Fibroblast of mammary gland (primary cell): ENCODE measurements at places on chromosomes 11 and 22.

GRCh38 chr22:47049078-47049624 is 286.7 kb downstream of the TBC1D22A start:
- no peak for DNase-seq

DNA sequence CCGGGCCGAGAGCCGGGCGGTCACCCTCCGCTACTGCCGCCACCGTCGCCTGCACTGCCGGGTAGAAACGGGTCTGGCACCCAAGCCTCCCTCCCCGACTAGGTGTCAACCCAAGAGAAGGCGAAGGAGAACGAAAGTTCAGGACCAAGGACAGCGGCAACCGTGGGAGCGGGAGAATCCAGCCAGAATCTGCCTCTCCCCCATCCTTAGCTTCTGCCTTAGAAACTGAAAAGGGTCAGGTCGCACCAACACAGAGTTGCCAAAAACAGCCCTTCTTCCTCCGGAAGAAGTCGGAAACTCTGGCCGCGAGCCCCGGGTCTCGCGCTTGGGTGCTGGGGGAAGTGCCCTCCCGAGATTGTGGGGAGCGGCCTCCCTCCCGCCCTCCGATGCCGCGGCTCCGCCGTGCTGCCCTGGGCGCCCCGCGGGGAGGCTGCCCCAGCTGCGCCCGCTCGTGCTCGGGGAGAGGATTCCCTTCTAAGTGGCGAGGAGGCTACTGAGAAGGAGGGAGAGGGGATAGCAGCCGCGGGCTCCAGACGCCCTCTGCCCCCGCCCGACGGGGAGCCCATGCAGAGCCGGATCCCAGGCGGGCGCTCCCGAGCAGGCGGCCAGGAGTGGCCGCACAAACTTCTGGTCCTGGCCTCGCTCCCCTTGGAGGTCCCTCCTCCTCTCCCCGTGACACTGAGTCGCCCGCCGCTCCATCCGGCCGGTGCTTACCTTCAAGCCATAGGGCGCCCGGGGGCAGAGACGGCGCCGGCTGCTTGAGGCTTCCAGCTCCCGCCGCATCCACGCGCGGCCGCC is 637 bp downstream of the DRD2 start:
- peak; percentile 68 for DNase-seq

DNA sequence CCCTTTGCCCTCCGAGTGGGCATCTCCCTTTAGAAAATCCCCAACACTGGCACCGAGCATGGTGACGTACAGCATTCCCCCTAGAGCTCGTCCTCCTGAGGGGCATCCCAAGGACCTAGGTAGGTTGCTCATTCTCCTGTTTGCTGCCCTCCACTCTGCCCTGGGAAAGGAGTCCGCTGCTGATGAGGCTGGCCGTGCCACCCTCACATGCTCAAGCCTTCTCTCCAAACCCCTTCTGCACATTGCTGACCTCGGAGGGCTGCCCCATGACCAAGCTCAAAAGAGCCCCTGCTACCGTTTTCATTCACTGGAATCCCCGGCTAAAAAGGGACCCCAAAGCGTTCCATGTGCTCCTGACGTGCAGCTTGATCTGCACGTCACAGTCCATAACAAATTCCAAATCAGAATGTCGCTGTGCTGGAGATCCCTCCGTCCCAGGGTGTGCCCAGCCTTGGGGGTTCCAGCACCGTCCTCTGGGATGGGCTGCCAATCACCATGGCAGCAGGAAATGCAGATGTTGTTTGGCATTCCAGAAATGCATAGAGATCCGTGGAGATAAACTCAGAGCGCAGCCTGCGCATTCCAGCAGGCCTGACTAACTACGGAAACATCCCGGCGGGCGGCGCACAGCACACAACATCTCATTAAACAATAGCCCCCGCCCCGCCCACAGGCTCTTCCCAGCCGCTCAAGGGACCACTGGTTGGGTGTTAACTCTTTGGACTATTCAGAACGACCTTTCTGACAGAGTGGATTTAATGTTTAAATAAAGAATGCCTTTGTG is 26.3 kb upstream of the GNB1L start:
- peak; percentile 81 for DNase-seq

- no peak for DNase-seq
These were observed 450 bp downstream of the MAP4K2 start for GRCh38 chr11:64802370-64803157.

DNA sequence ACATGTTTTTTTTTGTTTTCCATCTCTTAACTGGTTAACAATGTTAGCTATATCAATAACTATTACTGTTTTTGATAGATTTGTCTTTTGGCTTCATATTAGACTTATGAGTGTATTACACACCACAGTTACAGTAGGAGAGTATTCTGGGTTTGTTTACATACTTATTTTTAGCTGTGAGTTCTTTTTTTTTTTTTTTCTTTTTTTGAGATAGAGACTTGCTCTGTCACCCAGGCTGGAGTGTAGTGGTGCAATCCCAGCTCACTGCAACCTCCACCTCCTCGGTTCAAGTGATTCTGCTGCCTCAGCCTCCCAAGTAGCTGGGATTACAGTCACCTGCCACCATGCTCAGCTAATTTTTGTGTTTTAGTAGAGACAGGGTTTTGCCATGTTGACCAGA is 28.0 kb downstream of the CNTF start:
- no peak for DNase-seq

DNA sequence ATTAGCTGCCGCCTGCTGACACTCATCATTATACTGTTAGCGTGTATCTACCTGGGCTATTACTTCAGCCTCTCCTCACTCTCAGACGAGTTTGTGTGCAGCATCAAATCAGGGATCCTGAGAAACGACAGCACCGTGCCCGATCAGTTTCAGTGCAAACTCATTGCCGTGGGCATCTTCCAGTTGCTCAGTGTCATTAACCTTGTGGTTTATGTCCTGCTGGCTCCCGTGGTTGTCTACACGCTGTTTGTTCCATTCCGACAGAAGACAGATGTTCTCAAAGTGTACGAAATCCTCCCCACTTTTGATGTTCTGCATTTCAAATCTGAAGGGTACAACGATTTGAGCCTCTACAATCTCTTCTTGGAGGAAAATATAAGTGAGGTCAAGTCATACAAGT is 51.1 kb downstream of the PANX1 start:
- DNase-seq, result no peak

DNA sequence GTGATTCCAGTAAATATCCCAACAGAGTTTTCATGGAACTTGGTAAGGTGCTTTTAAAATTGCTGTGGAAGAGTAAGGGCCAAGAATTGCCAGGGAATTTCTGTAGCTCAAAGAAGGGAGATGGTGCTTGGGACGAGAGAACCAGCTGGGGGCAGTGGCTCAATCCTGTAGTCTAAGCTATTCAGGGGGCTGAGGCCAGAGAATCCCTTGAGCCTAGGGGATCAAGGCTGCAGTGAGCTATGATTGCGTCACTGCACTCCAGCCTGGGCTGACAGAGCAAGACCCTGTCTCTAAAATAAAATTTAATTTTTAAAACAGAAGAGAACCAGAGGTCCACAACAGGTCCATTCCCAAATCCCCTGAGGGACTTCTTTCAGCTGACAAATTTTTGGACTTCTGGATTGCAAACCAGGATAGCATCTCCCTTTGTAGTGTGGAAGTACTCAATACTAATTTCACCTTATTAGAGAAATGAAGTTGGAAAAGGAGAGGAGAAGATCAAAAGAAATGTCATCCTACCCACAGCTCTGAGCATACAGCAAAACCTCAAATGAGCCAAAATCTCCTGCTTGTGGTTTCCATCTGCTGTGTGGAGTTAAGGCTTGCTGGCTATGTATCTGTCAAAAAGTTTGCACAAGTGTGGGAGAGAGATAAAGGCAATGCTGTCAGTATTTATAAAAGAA is 59.2 kb upstream of the CLPB start:
- no peak for DNase-seq

DNA sequence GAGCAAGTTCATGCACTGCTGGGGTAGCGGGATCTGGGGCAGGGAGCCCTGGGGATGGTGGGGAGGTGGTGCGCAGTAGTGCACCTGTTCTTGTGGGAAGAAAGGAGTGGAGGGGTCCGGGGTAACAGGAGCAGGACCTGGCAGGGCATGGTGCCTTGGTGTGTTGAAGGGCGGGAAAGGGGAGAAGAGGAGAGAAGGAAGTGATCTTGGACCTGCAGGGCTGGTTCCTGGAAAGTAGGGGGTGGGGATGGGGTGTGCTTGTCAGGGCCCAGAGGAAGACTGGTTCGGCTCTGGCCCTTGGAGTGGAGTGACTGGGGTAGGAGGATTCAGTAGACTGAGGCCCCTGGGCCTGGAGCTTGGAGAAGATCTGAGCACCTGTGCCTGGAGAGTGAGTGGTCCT is 10.9 kb upstream of the CAPN5 start:
- no peak for DNase-seq

DNA sequence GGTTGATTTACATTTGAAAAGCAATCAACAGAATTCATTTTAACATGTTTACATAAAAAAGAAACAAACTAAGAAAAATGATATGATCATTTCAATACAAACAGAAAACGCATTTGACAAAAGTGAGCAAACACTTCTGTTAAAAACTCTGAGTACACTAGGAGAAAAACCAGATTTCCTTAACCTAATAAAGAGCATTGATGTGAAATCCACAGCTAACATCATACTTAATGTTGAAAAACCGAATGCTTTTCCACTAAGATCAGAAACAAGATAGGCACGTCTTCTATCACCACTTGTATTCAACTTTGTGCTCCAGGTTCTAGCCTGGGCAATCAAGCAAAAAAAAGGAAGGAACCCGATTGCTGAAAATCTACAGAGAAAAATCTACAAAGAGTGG is 227.6 kb downstream of the SBF2 start:
- no peak for DNase-seq

DNA sequence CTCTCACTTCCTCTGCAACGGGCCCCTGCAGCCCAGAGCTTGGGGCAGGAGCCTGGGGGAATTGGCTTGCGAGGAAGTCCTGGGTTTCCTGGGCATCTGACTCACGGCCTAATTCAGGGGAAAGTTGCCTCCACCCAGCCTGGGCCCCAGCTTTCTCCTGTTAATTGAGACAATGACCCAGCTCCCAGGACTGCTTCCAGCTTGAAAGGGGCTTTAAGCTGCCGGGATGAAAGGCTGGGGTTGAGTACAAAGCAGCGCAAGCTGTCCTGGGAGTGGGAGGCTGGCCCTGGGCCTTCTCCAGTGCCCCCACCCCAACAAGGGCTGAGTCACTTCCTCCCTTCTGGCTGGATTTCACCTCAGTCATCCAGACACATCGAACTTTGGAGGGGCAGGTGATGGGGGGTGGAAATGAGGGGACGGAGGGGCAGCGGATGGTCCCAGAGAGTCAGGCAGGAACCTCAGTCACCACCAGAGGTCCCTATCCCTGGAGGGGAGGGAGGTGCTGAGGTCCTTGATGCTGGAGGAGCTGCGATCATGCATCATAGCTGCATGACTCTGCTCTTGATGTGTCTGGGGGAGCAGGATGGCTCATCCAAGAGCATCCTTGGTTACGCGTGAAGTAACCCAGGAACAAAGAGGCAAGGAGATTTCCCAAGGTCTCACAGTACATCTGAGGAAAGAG is 30.1 kb upstream of the OAF start:
- peak; percentile 96 for DNase-seq

- DNase-seq, result no peak
These were observed 20.6 kb downstream of the MRGPRG start for GRCh38 chr11:3197878-3198528.

DNA sequence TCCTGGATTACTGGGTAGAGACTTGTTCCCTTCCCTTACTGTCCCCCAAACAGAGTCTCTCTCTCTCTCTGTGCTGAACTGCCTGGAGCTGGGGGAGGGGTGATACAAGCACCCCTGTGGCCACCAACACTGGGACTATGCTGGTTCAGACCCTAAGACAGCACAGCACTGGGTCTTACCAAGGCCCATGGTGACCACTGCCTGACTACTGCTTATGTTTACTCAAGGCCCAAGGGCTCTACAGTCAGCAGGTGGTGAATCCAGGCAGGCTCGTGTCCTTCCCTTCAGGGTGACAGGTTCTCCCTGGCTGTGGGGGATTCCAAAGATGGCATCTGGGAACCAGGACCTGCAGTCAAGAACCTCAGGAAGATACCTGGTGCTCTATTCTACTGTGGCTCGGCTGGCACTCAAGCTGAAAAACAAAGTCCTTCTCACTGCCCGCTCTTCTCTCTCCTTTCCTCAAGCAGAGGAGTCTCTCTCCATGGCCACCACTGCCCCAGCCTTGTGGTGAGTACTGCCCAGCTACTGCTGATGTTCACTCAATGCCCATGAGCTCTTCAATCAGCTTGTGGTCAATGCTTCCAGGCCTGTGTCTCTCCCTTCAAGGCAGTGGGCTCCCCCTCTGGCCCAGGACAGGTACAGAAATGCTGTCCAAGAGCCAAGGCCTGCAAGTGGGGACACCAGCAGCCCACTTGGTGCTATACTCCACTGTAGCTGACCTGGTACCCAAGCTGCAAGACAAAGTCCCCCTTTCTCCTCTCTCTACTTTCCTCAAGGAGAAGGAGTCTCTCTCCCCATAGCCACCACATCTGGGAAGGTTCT is 41.8 kb upstream of the SHANK2 start:
- no peak for DNase-seq

GRCh38 chr11:72732329-72732728 is 19.9 kb downstream of the ARAP1 start:
- DNase-seq, result no peak

GRCh38 chr22:42881982-42882656 is 25.0 kb upstream of the ARFGAP3 start:
- no peak for DNase-seq

GRCh38 chr11:43681401-43681942 is 934 bp downstream of the HSD17B12 start:
- peak; percentile 42 for DNase-seq

GRCh38 chr11:57881647-57882046 is 120.0 kb downstream of the CTNND1 start:
- DNase-seq, result no peak

DNA sequence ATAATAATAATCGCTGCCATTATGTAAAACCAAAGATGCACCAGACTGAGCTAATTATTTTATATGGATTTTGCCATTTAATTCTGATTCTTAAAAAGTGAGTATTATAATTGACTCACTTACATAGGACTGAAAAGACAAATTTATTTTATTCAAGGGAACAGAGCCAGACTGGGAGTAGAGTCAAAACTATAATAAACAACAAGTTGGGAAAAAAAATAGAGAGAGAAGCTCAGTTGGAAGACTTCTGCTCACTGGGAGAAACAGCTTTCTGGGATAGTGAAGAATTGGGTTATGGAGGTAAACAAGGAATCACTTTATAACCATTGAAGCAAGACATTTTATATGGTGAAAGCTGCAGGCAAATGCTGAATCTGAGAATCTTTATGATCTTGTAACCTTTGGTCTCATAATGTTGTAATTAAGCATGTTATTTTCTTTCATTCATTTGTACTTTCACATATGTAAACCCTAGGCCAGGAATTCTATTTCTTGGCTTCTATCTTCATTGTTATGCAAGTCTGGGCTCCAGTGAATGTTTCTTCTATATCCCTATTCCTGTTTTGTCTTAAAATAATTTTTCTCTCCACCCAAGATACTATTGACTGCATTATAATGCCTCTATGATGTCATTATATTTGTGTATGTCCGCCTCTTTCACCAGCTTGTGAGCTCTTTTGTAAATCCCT is 725.3 kb upstream of the CCDC179 start:
- DNase-seq, result peak; percentile 5

DNA sequence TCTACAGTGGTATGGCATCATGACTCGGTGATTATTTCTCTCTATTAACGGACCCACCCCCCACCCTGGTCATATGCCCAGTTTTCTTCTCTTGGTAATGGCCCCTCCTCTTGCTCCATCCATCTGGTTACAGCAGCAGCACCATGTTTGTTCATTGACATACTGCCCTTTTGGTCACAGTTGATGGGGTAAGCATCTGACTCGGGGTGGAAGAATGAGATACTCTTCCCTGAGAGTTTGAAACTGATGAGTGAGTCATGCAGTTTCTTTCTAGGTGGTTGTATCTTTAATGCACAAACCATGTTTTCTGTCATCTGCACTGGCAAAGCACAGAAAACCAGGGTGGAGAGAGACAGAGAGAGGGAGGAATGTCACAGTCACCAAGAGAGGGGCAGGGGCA is 126.0 kb downstream of the SYN3 start:
- peak; percentile 71 for DNase-seq

- no peak for DNase-seq
These were observed 24.2 kb upstream of the TMEM123 start for GRCh38 chr11:102476812-102477211.
